ENCODE measurements at places on chromosomes 6 and 20.

DNA sequence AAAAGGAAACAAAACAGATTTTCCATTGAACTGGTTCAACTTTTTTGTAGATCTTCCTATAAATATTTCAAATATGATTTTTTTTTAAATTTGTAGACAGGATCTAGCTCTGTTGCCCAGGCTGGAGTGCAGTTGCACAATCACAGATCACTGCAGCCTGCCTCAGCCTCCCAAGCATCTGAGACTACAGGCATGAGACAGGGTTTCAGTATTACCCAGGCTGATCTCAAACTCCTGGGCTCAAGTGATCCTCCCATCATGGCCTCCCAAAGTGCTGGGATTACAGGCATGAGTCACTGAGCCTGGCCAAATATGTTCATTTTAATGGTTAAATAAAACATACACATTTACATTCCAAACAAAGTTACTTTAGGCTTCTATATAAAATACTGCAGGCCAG, 33.6 kb downstream of the SAMHD1 start:
- no peak for DNase-seq

- no peak for DNase-seq
Measured at GRCh38 chr6:125717120-125717731, 32.2 kb upstream of the HEY2 start.

DNA sequence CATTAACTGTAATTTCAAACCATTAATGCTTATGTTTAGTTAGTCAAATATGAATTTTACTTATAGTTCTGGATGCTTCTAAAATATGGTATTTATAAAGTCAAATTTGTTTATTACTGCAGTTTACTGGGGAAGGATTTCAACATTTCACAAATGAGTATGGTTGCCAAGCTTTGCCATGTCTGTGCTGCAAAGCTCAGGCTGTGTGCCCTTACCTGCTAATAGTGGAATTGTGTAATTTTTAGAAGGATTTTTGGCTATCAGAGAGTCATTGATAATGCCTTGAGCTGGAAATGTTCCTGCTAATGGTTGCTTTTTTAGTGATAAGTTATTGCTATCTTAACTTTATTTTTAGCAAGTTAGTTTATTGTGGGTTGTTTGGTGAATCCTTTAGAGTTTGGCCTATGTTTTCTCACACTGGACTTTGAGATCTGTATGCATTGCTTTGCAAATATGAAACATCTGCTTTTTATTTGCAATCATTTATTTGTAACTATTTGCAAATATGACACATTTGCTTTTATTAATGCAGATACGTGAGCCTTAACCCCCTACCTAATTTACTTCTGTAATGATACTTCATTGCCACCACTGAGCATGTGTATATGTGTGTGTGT, 105.8 kb downstream of the CD109 start:
- no peak for DNase-seq

- DNase-seq = no peak
Measured at GRCh38 chr20:39066471-39067242, 104.5 kb downstream of the DHX35 start.

GRCh38 chr6:10723567-10723881, 654 bp downstream of the TMEM14C start:
- DNase-seq = no peak

DNA sequence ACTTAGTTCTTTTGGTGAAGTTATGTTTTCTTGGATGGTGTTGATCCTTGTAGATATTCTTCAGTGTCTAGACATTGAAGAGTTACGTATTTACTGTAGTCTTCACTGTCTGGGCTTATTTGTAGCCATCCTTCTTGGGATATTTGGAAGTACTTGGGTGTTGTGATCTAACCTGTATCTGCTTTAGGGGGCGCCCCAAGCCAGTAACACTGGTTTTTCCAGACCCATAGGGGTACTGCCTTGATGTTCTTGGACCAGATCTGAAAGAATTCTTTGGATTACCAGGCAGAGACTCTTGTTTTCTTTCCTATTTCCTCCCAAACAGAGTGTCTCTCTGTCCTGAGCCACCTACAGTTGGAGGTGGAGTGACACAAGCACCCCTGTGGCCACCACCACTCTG, 309.1 kb upstream of the IMPG1 start:
- no peak for DNase-seq

Measured in NCI-H1436 treated with DMSO at 0.1 percent for 48 hours (cell line).